Activated naive CD4-positive, alpha-beta T cell treated with anti-CD3 and anti-CD28 coated beads for 36 hours (primary cell): ENCODE measurements at places on chromosomes 13 and 19. TPM values are rescaled to one million over a fixed set of nuclear protein-coding genes. Genes with fewer than 3 reads are reported as not detected.

Gene GYS1
- total RNA-seq, result 29.6 TPM

DNA sequence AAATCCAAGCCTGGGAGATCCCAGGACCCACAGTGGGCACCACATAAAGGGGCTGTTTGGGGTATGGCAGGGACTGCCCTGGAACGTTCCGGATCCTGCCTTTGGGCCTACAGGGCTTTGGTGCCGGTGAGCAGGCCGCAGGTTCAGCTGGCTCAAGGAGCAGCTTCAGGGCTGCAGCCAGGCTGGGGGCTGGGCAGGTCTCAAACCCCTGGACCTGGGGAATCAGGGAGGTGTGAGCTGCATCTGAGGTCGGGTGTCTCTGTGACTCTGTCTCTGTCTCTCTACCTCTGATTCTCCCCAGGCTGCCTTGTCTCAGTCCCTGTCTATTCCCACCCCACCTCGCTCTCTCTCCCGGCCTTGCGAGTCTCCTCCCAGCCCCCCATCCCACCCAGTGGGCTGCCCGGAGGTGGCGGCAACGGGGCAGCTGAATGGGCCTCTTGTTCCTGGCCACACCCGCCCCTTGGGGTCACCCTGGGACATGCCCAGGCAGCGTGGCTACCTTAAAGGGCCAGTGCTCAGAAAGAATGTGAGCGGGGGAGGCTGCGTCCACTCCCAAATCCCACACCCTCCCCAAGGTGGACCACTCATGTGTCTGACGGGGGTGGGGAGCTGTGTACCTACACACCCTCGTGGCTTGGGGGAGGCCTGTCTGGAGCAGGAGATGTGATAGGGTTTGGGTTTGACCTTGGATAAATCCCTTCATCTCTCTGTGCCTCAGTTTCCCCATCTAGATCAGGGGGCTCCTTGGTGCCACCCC, 31.1 kb downstream of the NFIC start:
- DNase-seq, result no peak

Gene ZNF878
- 0.49 TPM for total RNA-seq

Gene LGALS7
- total RNA-seq, result not detected

DNA sequence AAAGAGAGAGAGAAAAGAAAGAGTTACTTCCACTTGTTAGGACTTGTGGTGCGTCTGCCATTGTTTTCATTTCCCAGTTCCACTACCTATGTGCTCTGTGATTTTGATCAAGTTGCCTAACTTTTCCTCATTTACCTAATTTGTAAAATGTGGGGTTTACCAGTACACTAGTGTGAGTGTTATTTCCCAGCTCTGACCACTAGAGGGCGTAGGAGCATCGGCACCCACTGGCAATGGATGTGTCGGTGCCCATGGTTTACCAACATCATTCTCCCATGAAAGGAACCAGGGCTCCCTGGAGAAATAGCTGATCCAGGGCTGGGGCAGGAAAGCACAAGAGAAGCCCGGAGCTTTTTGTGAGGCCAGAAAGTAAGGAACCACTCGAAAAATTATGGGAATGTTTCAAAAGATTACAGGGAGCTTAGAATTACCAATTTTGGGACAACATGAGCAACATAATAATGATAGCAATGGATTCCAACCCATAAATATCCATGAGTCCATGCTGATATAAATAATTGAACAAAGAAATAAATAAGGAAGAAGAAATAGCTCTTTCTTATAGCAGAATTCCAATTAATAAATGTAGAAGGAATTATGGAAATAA, 15.1 kb upstream of the CEACAM4 start:
- DNase-seq, result peak; percentile 85

Gene HSPB6
- total RNA-seq, result 0.40 TPM

GRCh38 chr13:54647275-54647674, 1618.7 kb downstream of the OLFM4 start:
- no peak for DNase-seq

DNA sequence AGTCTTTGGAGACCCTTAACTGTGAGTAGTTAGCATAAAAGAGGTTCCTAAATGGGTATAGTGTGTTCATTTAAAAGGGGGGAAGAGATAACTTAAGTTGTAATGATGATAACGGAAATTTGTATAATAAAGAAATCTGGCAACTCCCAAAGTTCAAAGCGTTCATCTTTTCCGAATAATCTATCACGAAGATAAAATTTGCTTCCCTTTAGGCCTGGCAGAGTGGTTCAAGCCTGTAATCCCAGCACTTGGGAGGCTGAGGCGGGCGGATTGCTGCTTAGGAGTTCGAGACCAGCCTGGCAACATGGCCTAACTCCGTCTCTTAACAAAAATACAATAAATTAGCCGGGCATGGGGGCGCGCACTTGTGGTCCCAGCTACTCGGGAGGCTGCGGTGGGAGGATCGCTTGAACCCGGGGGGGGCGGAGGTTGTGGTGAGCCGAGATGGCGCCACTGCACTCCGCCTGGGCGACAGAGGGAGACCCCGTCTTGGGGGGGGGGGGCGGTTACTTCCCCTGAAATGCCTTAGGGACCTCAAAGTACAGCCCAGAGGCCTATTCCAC, 934 bp downstream of the N4BP2L2 start:
- DNase-seq, result peak; percentile 60
